NCI-H2081 treated with DMSO at 0.1 percent for 48 hours (cell line): ENCODE measurements at places on chromosomes 4 and X.

DNA sequence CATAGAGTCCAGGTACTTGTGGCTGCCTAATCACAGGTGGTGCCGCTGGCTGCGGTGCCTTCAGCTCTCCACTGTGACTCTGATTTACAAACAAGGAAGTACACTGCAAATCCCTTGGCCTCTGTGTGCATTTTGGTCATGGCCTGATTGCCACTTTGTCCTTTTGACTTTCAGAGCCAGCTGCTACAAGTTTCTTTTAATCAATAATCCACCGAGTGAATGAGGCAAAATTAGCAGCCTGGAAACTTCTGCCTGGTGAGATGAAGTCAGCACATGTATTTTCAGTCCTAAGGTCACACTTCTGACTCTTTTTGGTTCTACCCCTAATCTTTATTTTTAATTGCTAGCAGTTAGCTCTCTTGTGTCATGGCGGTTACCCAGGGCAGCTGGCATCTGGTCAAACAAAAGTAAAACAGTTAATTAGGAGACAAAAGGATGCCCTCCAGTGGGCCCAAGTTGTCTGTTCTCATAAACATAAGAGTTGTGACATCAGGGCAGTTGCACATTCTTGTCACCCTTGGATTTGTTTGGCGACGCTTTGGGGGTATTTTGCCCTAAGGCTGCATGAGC lies 62.3 kb upstream of the LNX1 start:
- DNase-seq = no peak

DNA sequence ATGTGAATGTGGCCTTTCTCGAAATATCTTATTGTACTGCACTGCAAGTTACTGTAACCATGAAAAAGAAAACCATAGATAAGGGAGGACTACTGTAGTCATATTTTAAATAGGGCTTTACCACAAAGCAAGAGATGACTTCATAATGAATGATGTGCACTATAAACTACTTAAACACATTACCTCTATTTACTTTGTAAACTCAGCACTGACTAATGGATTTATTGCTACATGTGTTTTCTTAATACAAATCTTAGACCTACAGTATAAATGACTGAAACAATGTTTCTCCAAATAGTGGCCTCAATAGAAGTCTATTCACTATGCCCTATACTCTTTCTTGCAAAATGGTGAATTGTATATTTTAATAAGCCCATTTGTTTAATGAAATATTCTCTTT lies 61.1 kb downstream of the HDX start:
- no peak for DNase-seq

GRCh38 chr4:148901075-148901705 lies 459.0 kb upstream of the NR3C2 start:
- DNase-seq = no peak

- no peak for DNase-seq
These were observed 6.3 kb downstream of the FMR1 start for GRCh38 chrX:147917700-147918695.

DNA sequence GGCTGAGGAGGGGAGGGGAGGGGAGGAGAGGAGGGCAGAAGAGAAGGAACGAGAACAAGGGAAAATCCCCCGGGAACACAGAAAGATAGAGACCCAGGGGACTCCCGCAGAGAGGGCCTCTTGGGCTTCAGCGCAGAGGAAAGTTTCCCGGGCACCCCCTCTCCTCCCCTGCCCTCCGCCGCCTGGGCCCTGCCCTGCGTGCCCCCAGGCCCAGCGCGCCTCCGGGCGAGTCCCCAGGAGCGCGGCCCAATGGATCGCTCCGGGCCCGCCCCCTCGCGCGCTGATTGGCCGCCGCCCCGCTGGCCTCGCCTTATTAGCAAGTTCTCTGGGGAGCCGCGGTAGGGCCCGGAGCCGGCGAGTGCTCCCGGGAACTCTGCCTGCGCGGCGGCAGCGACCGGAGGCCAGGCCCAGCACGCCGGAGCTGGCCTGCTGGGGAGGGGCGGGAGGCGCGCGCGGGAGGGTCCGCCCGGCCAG lies at the start of gene MSX1:
MSX1 (plus strand) TSS at position 341 of the 474 bp plus-strand sequence. CDS start 235 bp downstream, outside the sequence.
- DNase-seq = no peak

GRCh38 chrX:40912166-40912565 lies 173.1 kb upstream of the USP9X start:
- no peak for DNase-seq
